NCI-H2081 (cell line): ENCODE measurements at places on chromosomes 12 and 14.

DNA sequence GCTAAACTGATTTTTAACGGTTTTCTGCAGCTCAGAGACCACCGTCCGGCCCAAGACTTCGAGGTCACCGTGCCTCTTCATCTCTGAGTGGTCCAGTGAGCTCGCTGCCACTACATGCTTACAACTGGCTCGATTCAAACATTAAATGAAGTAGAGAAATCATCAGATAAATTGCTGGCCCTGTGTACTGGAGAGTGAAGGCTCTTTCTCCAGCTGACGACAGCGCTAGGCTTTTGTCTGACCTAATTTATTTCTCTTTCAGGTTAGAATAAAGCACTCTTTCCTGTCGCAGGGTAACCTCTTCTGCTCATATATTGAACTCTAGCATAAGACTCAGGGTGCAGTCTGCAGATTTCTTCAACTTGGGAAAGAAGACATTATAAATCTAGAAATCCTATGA lies 6.4 kb downstream of the BCL11B start:
- DNase-seq = no peak

DNA sequence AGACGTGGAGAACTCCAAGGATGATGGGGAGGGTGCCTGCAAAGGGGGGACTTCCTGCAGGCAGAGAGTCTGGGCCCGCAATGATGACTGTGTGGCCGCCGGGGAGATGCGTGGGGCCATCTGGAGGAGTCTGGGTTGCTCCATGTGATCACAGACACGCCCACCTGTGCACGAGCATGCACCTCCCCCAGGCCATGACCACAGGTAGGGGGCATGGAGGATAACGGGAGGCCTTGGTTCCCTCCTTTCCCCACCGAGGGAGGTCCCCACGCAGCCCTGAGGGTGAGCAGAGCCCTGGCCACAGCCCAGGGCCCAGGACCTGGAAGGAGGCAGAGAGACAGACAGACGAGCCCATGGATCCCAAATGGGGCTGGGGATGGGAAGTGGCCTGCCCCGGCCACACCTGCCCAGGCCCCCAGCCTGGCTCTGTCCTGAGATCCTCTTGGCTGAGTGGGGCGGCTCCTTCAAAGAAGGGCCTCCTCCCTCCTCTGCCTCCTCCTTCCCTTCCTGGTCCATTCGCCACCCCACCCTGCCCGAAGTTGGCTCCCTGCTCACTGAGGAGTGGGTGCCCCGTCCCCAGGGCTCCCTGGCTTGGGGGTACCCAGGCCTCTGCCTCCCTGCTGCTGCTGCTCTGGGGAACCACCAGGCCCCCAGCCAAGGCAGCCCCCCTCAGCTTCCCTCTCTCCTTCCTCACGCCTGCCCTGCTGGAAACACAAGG lies 138.2 kb downstream of the CALM1 start:
- DNase-seq = no peak

DNA sequence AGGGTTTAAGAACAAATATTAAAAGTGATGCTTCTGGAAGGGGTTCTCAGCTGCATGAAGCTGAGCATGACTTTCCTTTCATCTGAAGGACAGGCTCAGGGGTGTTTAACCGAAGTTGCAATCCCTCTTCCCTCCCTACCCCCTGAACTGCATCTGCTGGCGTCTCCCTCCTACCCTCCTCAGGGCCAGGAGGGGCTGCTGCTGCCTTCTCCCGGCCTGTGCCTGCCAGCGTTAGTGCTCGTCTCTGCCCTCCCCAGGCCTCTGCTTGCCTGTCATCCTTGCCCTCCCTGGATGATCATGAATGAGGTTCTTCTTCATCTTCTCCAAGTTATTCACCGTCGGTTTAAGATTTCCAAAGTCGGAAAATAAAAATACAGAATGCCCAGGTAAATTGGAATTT lies 12.2 kb downstream of the SMOC1 start:
- no peak for DNase-seq

DNA sequence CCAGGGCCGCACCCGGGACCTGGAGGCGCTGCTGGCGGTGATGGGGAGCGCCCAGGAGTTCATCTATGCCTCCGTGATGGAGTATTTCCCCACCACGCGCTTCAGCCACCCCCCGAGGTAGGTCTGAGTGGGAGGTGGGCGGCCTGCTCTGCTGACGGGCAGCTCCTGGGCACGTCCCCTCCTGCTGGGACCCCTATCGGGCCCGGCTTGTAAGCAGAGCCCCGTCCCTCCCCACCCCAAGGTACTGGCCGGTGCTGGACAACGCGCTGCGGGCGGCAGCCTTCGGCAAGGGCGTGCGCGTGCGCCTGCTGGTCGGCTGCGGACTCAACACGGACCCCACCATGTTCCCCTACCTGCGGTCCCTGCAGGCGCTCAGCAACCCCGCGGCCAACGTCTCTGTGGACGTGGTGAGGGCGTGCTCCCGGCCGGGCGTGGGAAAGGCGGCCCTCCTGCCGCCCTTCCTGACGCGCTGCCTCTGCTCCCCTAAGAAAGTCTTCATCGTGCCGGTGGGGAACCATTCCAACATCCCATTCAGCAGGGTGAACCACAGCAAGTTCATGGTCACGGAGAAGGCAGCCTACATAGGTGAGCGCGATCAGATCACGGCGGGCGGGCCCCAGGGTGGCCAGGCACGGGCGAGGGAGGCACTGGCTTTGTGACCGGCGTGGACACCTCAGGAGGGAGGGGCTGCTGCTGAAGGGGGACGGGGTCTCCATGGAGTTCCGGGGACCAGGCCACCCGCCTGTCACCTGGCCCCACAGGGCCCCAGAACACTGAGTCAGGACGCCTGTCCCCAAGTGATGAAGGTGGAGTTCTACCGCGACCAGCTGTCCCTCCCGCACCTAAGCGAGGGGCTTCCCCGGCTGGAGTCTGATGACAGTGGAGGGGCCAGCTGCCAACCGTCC lies 7.3 kb downstream of the PLD4 start:
- no peak for DNase-seq

- no peak for DNase-seq
These were observed 21.0 kb downstream of the BATF start for GRCh38 chr14:75543253-75543652.
